Cardiac ventricle fibroblast (primary cell): ENCODE measurements at places on chromosomes 7 and 10. TPM values are rescaled to one million over a fixed set of nuclear protein-coding genes. Genes with fewer than 3 reads are reported as not detected.

The CD36 gene
- total RNA-seq: 38.1 and 60.9 TPM in 2 replicates

The CHST3 gene
- 12.8 and 13.4 TPM in 2 replicates for total RNA-seq

The OR6B1 gene
- total RNA-seq: not detected in 2 replicates

The ZCCHC24 gene
- total RNA-seq: 87.0 and 88.7 TPM in 2 replicates

The MBL2 gene
- not detected in 2 replicates for total RNA-seq

The HPSE2 gene
- total RNA-seq: not detected in 2 replicates

The PDE6C gene
- not detected in 2 replicates for total RNA-seq

The AKR1C2 gene
- 141 and 144 TPM in 2 replicates for total RNA-seq

The CYP26C1 gene
- under 0.01 and 0.05 TPM in 2 replicates for total RNA-seq

The PDK4 gene
- total RNA-seq: 103 and 128 TPM in 2 replicates

The PRPF18 gene
- total RNA-seq: 15.3 and 15.5 TPM in 2 replicates

The PTPRN2 gene
- 3.9 and 4.5 TPM in 2 replicates for total RNA-seq

The GOLGA7B gene
- total RNA-seq: not detected in 2 replicates

The FOXP2 gene
- 2.7 and 2.8 TPM in 2 replicates for total RNA-seq

The WNT2 gene
- not detected in 2 replicates for total RNA-seq
